GM23338 (cell line): ENCODE measurements at places on chromosomes 12 and 14. TPM values are rescaled to one million over a fixed set of nuclear protein-coding genes. Genes with fewer than 3 reads are reported as not detected.
A peak's percentile ranks its signal among the peaks of the same experiment; 100 is the strongest.

OR4K17 gene
- total RNA-seq = not detected in 2 replicates

ZNF10 gene
- total RNA-seq = 10.3 and 18.5 TPM in 2 replicates

RNU4-1 gene
- total RNA-seq = under 0.01 TPM in 1 of 2 replicates, not detected in the other

DNA sequence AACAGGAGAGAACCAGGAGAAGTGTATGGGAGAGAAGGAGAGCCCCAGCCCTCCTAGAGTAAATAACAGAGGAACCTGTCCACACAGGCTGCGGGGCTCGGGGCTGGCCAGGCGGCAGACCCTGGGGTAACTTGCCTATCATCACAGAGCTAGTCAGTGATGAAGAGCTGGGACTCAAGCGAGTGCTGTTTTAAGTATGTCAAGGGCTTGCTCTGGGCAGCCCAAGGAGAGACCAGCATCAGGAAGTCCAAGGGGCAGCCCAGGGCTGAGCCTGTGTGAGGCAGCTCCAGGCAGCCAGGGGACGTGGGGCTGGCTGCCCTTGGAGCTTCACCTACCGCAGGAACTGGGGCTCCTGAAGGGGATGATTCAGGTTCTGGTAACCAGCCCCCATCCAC is 10.0 kb downstream of the VWF start:
- H3K36me3 ChIP-seq = no peaks in the 10 kb centered on the region
- no peak overlapping the region for H3K27ac ChIP-seq
- H3K27me3 ChIP-seq = no peaks in the 10 kb centered on the region
- DNase-seq = no peak

- peaks cover 46% of the 10 kb centered on the region for H3K4me1 ChIP-seq
- DNase-seq = peak; percentile 79
- no peak overlapping the region for H3K4me3 ChIP-seq
- no peaks in the 10 kb centered on the region for H3K36me3 ChIP-seq
Measured at GRCh38 chr14:28754209-28754985, 12.2 kb upstream of the FOXG1 start.

GRCh38 chr14:103361867-103362266 is 23.3 kb upstream of the MARK3 start:
- DNase-seq = no peak
- no peaks in the 10 kb centered on the region for H3K4me1 ChIP-seq
- H3K4me3 ChIP-seq = no peak overlapping the region
- H3K27me3 ChIP-seq = no peaks in the 10 kb centered on the region
- H3K27ac ChIP-seq = no peak overlapping the region
- no peaks in the 10 kb centered on the region for H3K36me3 ChIP-seq

- peaks cover 7% of the 10 kb centered on the region; the same call in 1 of the 2 replicates for H3K36me3 ChIP-seq
- H3K4me1 ChIP-seq = peaks cover 17% of the 10 kb centered on the region
- H3K27ac ChIP-seq = no peak overlapping the region
- H3K4me3 ChIP-seq = no peak overlapping the region
Measured at GRCh38 chr12:57209916-57210315, 6.7 kb upstream of the NXPH4 start.
